ENCODE measurements at places on chromosomes 13 and 19.
A peak's percentile ranks its signal among the peaks of the same experiment; 100 is the strongest.

- peak; percentile 92 for DNase-seq
These were observed 10.2 kb downstream of the STAP2 start for GRCh38 chr19:4328243-4328990.

- no peak for DNase-seq
These were observed 44.7 kb downstream of the GARRE1 start for GRCh38 chr19:34298891-34299520.

GRCh38 chr13:41937388-41937787 is 23.5 kb downstream of the VWA8 start:
- DNase-seq: no peak

GRCh38 chr13:92941167-92941566 is 285.4 kb upstream of the GPC6 start:
- no peak for DNase-seq

DNA sequence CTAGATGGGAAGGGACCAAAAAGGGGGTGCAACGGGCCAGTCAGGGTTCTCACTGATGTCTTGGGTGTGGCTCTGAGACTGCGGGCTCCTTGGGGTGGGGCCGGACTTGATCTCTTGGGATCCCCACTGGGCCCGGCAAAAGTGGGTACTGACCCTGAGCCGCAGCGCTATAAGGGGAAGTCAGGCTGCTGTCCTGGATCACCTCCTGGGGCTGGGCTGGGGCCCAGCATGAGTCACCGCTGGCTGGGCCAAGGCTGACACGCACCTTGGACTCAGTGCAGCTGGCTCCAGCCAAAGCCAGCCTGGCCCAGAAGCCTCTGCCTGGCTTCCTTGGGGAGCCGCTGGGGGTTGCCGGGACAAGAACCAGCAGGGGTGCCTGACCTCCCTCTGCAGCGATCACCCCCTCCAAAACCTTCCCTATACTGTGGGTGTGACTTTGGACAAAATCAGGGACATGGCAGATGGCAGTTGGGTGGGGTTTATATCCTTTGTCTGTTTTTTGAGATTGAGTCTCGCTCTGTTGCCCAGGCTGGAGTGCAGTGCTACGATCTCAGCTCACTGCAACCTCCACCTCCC is 617 bp upstream of the IQCN start:
- no peak for DNase-seq

DNA sequence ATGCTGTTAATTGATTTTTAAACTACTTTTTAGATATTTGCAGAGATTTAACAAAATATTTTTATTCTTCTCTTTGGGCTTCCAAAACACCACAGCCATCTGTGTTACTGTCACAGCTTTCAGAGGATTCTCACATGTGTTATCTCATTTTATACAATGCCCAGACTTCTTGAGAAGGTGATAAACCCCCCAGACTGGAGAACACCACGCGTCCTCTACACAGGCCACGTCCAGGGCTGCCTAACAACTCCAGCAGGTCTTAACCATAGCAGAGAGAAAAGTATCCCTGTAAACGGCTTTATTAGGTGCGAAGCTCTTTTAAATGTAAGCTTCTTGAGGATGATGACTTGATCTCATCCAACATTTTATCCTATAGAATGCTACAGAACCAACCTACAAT is 2.0 kb downstream of the GPR183 start:
- no peak for DNase-seq

- no peak for DNase-seq
These were observed 171.7 kb upstream of the KLF12 start for GRCh38 chr13:74305876-74306275.

DNA sequence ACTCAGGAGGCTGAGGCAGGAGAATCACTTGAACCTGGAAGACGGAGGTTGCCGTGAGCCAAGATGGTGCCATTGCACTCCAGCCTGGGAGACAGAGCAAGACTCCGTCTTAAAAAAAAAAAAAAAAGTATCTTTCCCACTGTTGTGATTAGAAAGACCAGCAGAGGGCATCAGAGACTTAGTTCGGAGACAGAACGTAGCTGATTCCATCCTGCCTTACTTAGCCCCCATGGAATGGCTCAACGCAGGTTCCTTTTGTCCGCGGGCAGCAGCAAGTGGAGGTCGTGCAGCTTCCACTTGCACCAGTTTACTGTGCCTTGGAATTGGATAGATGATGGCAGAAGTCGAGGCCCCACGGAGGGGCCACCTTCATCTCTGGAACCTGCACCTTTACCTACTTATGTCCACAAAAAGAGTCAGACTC is 8.1 kb downstream of the TIMM29 start:
- DNase-seq: no peak

- DNase-seq: no peak
These were observed 52.1 kb downstream of the ZNRF4 start for GRCh38 chr19:5507065-5507909.

DNA sequence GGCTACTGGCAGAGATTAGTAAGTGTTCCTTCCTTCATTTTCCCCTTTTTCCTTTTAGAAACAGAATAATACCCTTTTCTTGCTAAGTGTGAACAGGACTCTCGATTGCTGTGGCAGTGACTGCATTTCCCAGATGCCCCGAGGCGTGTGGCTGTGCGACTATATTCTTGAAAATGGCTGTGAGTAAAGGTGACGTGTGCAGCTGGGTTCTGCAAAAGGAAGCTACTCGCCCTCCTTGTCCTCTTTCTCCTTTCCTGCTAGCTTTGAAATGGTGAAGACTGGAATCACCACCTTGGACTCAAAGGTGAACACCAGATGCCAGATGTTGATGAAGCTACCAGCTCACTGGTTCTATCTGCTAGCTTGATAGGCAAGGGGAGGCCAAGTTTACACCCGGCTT is 121.4 kb downstream of the MIPEP start:
- no peak for DNase-seq

DNA sequence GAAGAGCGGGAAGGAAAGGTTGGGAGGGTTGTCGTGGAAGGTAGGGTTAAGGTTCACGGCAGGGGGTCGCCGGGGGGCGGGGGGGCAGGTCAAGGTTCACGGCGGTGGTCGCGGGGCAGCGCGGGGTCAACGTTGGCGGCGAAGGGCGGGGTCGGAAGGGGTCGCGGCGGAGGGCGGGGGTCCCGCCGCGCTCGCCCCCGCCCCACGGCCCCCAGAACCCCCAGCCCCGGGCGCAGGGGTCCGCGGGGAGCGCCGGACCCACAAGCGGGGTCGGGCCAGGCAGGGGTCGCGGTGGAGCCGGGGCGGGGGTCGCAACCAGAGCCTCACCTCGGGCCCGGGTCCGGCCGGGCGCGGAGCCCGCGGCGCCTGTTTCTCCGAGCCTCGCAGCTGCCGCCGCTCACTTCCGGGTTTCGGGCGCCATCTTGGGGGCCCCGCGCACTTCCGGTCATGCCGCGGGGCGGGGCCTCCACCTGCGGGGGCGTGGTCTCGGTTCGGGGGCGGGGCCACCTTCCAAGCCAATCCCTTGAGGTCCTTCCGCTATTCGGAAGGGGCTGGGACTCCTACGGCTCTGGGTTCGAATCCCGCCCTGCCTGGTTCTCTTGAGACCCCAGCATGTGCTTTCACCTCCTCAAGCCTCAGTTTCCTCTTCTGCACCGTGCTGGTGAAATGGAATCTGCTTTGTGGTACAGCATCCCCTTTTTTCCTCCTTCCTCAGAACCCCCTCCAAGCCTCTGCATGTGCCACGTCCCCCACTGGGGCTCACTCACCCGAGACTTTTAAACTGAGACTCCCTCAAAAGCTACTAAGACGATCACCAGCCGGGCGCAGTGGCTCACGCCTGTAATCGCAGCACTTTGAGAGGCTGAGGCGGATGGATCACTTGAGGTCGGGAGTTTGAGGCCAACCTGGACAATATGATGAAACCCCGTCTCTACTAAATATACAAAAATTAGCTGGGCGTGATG is at the start of gene SBNO2:
SBNO2 (minus strand) TSS at position 424 of the 965 bp plus-strand sequence. CDS start 19,992 bp downstream, outside the sequence.
- DNase-seq: peak; percentile 87

DNA sequence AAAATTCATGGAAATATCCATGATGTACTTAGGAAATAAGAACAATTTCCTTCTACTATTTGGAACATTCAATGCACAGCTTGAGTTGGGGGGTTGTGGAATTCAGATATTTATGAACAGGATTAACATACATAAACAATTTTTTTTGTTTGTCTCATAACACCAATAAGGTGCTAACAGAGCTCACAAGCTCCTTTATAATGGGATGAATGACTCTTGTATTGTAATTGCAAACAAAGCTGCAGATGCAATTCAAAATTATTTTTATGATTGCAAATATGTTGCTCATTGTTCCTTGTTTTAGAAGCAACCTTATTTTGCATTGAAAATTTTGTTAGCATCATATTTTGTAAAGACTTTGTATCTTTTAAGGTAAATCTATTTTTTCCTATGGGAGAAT is 265.7 kb downstream of the PCDH17 start:
- DNase-seq: no peak

GRCh38 chr13:20297181-20297580 is 65.1 kb upstream of the GJB6 start:
- no peak for DNase-seq

DNA sequence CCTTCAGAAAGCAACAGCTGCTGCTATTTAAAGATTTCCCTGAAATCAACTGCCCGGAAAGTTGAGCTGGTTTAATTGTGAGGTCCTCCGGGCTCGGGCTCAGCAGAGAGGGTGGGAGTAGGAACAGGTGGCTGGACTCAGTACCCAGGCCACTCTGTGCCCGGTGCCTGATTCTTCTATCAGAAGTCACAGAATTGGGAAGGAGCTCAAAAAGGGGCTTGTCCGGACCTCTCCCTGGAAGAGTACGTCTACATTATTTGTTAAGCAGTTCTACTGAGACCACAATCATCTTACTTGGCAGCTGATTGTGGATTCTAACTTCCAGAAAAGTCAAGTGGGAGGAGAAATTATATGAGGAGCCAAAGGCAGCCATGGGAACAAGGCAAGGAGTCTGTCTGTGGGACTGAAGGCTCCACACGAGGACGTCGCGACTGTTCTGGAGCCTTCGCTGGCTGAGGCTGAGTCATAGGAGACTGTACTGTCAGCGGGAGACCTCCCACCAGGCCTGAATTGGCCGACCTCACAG is 91.7 kb upstream of the ANKRD10 start:
- DNase-seq: no peak

DNA sequence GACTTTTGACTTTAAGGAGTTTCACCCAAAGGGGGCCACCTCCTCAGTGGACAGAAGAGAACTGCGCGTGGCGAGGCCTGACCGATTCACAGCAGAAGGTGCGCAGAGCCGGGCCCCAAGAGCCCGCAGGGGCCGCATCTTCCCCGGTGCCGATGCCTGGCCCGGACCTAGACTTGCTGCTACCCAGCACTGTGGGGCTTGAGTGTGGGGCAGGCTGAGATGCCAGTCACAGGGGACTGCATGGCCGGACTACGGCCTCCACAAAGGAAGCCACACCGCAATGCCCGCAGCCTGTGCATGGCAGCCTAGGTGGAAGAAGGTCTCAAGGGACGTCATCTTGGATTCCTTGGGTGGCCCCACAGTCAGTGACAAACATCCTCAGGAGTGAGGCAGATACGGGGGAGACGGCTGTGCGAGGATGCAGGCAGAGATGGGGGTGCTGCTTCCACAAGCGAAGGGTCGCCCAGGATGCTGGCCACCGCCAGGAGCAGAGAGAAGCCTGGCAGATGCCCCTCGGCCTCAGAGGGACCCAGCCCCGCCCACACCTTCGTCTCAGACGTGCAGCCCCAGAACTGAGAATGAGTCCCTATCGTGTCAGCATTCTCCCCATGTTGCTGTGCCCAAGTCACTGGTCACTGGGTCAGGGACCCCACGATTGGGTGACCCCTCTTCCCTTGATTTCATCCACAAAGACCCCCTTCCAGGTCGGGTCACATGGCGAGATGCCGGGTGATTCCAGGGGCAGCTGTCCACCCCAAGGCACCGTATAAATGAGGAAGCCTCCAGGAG is 16.9 kb downstream of the MOB3A start:
- DNase-seq: no peak

DNA sequence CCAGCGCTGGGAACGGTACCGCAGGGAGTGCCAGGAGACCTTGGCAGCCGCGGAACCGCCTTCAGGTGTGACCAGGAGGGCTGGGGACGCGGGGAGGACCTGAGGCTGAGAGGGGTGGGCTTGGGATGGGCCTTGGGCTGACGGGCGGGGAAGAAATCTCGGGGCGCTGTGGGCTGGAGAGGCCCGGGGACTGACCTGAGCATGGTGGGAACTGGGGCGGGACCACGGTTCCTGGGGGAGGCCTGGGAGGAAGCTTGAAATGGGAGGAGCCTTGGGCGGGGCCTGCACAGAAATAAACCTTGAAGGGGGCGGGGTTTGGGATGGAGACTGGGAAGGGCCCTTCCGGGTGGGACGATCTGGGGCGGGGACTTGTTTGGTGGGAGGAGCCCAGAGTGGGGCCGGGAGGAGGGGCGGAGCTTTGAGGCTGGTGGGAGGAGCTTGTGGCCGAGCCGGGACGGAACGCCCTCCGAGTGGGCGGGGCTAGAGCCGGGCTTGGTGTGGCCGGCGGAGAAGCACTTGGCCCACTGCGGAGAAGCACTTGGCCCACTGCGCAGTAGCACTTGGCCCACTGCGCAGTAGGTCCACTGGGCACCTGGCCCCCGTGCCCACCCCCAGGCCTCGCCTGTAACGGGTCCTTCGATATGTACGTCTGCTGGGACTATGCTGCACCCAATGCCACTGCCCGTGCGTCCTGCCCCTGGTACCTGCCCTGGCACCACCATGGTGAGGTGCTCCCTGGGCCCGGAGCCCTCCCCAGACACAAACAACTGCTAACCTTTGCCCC is 2.8 kb downstream of the GIPR start:
- peak; percentile 58 for DNase-seq

DNA sequence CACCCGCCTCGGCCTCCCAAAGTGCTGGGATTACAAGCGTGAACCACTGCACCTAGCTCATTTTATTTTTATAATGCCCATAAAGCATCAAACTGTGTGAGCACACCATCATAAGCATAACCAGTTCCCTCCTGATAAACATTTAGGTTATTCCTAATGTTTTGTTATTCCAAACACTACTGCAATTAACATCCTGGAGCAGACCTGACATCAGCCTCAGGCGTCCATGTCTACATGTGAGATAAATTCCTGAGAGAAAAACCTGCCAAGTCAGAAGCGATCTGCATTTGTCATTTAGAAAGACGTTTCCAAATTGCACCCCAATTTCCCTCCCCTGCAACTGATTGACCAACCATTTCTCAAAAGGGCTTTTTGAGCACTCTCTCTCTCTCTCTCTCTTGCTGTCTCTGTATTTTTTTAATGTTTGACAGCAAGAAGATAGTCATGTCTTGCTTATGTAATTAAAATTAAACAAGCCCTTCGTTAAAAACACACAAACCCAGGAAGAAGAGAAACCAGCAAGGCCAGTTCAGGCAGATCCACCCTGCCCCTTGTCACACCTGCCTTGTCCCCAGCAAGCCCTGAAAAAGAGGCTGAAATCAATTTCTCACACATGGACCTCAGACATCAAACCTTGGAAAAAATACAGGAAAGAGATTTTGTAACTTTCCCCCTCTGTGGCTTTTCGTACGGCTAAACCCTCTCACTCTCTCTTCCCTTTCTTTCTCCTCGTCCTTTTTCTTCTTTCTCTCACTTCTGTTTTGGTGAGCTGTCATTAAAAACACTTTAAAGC is 9.9 kb downstream of the LYPD3 start:
- no peak for DNase-seq

GRCh38 chr19:8269724-8270123 is 38.4 kb downstream of the CD320 start:
- DNase-seq: no peak

Measured in activated naive CD4-positive, alpha-beta T cell treated with anti-CD3 and anti-CD28 coated beads, Interleukin-2, amount 50 U/mL, for 16 hours (primary cell).